ENCODE measurements at places on chromosomes 6 and 20.

- no peak for DNase-seq
Observed at GRCh38 chr6:149194820-149195558, 122.5 kb upstream of the TAB2 start.

DNA sequence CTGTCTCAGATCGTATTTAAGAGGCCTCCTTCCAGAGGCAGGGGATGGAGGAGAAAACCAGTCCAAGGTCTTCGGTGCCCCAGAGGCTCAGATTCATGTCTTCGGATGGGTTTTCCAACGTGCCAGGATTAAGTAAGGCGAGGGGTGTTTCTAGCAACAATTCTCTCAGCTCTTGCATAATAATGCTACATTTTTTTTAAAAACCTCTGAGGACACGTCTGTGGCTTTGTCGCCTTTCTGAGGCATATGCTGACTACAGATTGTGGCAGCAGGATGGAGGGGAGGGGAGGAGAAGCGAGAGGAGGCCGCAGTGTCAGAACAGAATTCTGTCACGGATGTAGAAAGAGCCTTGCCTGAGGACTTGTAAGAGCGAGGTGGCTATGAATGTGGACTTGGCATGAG, 17.7 kb upstream of the CCDC167 start:
- DNase-seq, result no peak

- DNase-seq, result no peak
Observed at GRCh38 chr6:154783229-154783628, 50.0 kb downstream of the SCAF8 start.

- DNase-seq, result no peak
Observed at GRCh38 chr20:50298554-50299324, 108.1 kb downstream of the CEBPB start.

DNA sequence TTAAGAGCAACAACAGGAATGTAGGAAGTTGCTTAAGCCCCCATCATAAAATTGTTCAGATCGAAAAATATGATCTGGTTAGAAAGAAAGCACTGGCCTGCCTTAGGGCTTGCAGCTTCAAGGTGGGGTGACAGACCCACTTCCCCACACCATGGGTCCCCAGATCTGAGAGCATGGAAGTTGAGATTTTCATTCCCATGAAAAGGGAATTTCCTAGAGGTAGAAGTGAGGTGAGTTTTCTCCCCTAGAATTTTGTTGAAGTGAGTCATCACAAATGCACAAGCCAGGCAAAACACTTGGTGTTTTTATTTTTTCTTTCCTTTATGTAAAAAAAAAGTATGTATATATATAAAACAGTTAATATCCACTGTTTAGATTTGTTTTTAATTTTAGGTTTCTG, 213.6 kb upstream of the SUPT3H start:
- no peak for DNase-seq

DNA sequence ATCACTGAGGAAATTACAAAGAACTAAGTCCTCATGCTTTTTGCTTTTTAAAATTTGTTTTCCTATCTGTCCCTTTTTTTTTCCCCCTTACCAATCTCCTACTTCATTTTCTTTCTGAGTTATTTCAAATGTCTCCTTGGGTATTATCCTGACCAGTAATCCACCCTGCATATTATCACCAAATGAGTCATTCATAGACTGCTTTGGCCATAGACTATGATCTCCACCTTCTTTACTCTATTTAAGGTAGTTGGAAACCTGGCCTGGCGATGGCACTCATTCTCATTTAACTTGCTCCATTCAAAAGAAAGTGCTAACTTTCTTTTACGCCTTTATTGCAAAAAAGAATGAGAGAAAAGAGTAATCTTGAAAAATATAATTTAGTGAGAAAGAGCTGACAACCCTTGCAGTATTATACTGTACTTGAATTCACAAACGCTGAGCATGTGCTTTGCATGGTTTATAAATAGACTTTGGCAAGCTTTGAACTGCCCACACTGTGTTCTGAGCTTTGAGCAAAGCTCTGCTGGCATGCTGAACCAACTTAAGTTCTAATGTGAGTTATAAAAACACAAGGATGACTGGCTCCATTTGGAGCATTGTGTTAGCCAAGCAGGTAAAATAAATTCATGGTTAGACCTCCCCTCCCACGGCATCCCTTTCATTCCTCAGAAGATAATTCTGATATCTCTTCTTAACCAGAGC, 198.9 kb downstream of the NKAIN2 start:
- DNase-seq, result peak; percentile 27

DNA sequence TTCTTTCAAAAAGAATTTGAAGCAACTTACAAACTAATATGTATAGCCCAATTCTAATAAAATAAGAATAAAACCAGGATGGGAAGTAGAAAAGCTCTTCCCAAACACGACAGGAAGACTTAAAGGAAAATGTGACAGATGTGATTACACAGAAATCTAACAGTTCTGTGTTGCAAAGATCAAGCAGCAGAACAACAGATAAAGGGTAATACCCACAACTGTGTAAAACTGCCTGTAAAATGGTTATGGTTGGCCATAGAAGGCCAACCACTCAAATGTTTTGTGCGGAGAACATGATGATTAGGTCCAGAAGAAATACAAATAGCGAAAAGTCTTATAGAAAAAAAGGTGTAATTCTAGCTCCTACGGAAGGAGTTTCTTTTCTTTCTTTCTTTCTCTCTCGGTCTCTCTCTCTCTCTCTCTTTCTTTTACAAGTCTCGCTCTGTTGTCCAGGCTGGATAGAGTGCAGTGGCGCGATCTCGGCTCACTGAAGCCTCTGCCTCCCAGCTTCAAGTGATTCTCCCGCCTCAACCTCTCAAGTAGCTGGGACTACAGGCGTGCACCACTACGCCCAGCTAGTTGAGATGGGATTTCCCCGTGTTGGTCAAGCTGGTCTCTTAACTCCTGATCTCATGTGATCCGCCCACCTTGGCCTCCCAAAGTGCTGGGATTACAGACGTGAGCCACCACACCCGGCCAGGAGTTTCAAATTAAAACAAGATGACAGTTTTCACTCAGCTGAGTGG, 128.5 kb downstream of the QRSL1 start:
- DNase-seq, result no peak

- no peak for DNase-seq
Observed at GRCh38 chr6:22010102-22010501, 286.7 kb downstream of the PRL start.

DNA sequence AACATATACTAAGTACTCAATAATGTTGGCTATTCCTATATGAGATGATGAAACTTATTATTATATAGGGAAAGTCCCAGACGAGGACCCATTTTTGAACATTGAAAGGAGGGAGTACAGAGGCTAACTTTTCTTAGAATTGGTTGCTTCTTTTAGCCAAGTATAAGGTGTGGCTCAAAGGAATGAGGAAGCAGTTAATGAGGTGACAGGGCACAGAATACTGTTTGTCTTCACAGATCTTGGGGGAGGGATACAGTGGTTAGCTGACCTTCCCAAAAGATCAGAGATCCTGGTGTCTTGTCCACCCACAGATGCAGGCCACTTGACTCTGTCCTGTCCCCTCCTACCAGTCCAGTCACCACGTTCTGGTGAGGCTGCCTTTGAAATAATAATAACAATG, 67.8 kb upstream of the EPB41L1 start:
- DNase-seq, result no peak

DNA sequence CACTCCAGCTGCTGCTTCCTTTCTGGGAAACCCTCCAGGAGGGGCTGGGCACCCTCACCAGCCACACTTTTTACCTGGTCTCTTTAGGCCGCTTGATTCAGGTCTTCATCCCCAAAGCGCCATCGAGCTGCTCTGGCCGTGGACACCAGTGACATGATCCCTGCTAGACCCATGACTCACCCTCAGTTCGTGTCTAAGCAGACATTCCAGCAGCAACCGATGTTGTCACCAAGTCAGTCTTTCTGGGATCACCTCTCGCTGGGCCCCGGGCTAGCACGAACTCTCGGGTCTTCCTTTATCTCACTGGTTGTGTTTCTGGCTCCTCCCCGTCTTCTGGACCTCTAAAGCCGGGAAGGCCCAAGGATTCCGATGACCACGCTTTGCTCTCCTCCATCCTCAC, 43.0 kb upstream of the GPR31 start:
- no peak for DNase-seq

- DNase-seq, result no peak
Observed at GRCh38 chr6:5128351-5128750, 43.2 kb downstream of the PPP1R3G start.

DNA sequence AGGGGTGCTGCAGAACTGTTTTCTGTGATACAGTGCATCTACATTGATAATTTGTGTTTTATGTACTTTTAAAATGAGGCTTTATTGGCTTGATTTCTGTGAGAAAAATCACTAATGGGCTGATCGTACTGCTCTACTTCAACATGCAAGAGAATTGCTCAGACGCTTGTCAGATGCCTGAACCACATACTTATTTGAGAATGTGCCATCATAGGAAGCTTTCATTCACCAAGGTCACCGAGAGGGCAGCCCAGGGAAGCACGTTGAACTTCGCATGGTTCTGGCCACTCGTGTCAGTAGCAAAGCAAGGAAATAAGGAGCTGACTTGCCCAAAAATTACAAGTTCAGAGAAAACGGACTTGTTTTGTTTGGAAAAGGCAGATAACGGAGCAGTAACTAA, 168.5 kb upstream of the AKAP12 start:
- peak; percentile 90 for DNase-seq

DNA sequence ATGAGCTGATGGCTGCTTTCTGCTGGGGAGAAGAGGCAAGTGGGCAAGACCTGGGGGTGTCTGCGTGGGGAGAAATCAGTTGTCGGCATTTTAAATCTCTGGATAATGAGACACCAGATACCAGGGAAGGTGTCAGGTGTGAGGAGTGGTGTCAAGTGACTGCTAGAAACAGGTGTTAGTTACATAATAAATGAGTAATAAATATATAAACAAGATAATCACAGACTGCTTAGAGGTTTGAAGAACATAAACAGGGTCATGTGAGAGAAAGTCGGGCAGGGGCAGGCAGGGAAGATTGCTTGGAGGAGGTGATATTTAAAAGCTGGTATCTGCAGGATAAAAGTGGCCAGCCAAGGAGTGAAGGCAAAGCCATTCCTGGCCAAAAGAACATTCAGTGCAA, 87.2 kb upstream of the RIN2 start:
- no peak for DNase-seq

All from non-pigmented ciliary epithelial cell (primary cell).